Activated T-helper 1 cell treated with anti-CD3 and anti-CD28 coated beads, Interleukin-2, amount 50 U/mL, for 16 hours (primary cell): ENCODE measurements at places on chromosomes 7 and 10.

GRCh38 chr10:27564398-27564797, 60.3 kb downstream of the RAB18 start:
- no peak for DNase-seq

- no peak for DNase-seq
These were observed 384 bp downstream of the DCLRE1C start for GRCh38 chr10:14953424-14954000.

DNA sequence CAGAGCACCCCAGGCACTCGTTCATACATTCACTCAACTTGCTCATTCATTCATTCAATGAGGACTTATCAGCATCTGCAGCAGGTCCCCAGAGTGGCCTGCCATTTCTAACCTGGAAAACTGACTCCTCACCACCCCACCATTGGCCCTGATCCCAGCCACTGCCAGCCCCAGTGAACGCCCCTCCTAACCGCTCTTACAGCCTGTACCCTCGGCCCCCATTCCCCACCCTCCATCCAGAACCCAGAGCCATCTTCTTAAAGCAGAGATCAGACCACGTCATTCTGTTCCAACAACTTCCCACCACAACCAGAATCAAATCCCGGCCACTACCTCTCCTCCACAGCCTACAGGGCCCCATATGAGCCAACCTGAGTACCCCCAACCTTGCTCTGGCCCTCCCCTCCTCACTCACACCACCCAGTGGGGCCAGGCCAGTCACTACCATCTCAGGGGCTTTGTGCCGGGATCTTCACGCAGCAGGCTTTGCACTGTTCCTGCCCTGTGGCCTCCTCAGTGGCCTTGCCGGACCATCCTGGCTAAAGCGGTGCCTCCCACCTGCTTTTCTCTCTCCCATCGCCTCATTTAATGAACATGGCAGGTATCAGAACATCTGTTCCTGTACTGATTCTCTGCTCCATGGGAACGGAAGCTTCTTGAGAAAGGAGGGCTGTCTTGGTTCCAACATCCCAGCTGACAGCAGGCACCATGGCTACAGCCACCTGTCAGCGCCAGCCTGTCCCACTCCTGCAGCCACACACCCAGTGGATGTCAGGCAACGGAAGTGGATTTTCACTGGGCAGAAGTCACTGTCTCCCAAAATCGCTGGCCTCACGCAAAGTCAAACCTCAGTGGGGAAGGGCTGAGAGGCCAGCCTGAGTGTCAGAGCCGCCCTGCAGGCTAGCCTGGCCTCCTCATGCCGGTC, 45.4 kb downstream of the FAM53B start:
- no peak for DNase-seq

- DNase-seq = no peak
These were observed 14.1 kb downstream of the CRYGN start for GRCh38 chr7:151425670-151426440.

DNA sequence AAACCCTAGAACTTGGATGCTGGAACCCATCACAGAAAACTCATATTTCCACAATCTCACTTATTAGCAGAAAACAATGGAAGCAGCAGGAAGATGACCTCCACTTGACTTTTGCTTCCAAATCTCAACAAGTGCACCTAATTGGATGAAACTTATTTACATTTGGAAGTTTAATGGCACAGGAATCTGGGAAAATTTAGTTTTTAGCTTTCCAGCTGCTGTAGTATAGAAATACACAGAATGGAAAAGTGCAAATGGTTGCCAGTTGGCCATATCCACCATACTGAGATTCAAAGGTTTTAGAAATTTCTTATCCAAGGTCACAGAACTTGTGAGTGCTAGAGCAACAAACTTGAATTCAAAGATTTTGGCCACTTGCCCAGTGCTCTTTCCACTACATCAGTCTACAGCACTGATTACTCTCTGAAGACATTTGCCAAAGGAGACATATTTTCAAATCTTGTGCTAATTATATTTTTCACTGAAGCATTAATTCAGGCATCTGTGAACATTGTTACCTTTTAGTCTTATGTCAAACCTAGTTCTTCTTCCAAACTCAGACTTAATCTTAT, 9.3 kb upstream of the AHR start:
- no peak for DNase-seq

- no peak for DNase-seq
These were observed 8.1 kb downstream of the DDC start for GRCh38 chr7:50557099-50557498.

- no peak for DNase-seq
These were observed 3.4 kb upstream of the ACTR3B start for GRCh38 chr7:152756116-152756515.

GRCh38 chr10:33326933-33327332, 7.5 kb downstream of the NRP1 start:
- no peak for DNase-seq

GRCh38 chr10:80429521-80429973, 21.2 kb downstream of the PRXL2A start:
- DNase-seq = no peak
